ENCODE measurements at places on chromosomes 11 and 22.

- DNase-seq, result no peak
Measured at GRCh38 chr11:84819128-84819527, 808.0 kb downstream of the DLG2 start.

DNA sequence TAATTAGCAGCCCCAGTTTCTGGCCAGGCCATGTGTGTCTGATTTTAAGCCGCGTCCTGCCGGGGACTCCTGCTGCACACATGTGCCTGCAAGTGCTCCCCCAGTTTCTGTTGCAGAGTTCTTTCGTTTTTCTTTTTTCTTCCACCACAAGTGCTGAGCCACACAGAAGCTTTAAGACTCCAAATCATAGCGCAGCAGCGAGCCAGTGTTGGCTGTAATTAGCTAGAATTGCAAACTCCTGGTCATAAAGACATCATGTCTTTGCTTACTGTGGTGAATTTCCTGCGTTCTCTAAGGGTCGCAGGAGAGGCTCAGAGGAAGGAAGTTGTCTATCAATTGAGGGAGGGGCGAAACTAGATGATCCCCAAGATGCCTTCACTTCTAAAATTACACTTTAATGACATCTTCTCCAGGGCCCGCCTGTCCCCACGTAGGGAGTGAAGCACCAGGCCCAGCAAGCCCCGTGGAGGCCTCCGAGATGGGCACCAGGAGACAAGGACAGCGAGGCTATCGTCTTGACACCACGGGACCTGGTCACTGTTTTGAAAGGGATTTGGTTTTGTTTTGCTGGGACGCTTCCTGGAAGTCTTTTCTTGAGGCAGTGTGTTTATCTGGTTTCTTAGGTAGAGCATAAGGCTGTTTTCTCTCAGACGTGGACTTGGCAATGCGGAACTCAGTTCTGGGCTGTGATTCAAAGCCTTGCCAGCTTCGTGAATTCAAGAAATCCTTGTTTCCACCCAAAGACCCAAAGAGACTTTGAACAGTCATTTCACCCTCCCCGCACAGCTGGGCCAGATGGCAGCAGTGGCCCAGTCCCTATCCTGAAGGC is 71.8 kb downstream of the UBASH3B start:
- DNase-seq, result no peak

GRCh38 chr11:48078689-48079088 is 98.3 kb downstream of the PTPRJ start:
- no peak for DNase-seq

- no peak for DNase-seq
Measured at GRCh38 chr11:12743834-12744449, 69.7 kb downstream of the TEAD1 start.

Data from Right ventricle myocardium superior (tissue), 1 donor.